ENCODE measurements at places on chromosomes 7 and 10.

DNA sequence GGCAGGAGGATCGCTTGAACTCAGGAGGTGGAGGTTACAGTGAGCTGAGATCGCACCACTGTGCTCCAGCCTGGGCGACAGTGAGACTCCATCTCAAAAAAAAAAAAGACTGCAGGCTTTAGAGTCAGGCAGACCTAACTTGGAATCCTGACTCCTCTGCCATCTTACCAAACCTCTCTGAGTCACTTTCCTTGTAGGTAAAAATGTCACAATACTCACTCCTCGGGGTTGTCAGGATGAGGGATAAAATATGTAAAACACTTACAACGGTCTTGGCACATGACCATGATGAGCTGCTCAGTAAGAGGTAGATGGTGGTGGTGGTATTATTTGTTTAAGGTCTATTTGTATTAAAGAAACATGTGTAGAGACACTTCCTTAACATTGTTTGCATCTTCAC, 154.1 kb upstream of the PDE1C start:
- no peak for DNase-seq

DNA sequence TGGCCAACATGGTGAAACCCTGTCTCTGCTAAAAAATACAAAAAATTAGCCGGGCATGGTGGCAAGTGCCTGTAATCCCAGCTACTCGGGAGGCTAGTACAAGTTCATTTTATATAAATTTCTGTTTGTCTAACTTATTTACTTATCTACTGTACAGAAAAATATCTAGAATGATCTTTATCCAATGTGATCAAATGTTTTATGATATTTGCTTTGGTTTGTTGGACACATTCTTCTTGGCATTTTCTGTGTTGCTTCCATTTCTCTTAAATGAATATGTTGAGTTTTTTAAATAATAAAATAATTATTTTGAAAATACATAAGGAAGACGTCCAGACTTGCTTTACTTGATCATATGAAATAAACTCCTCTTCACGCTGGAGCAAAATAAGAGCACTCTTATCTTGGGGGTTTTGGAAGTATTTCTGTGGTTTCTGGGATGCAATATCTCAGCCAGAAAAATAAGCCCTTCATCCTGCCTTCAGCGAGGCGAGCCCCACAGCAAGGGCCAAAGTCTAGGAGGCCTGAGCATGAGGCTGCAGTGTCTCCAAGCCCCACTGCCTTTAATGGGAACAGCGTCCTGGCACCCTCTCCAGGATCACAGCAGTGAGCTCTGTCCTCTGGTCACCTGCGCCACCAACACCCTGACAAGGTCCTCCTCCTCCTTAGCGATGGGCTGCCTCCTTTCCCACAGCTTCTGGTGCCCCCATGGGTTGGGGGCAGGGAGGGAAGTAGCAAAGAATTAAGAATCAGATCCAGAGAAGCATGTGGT, 480.2 kb downstream of the KCNMA1 start:
- DNase-seq = no peak

DNA sequence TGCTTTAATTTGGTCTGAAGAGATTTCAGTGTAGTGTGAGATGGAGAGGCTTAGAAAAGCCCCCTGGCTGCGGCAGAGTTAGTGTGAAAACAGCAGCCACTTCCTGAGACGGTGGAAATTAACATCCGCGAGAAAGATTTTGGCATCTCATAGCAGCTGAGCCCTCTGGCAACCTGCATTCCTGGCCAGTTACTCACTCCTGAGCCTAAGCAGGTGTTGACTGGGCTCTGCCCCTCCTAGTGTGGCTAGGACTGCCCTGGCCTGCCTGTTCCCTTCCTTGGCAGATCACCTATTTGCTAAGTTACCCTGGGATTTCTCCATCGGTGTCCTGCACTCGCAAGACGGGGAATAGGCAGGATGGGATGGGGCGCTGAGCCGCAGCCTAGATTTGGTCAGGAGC, 57.6 kb upstream of the LMTK2 start:
- no peak for DNase-seq

DNA sequence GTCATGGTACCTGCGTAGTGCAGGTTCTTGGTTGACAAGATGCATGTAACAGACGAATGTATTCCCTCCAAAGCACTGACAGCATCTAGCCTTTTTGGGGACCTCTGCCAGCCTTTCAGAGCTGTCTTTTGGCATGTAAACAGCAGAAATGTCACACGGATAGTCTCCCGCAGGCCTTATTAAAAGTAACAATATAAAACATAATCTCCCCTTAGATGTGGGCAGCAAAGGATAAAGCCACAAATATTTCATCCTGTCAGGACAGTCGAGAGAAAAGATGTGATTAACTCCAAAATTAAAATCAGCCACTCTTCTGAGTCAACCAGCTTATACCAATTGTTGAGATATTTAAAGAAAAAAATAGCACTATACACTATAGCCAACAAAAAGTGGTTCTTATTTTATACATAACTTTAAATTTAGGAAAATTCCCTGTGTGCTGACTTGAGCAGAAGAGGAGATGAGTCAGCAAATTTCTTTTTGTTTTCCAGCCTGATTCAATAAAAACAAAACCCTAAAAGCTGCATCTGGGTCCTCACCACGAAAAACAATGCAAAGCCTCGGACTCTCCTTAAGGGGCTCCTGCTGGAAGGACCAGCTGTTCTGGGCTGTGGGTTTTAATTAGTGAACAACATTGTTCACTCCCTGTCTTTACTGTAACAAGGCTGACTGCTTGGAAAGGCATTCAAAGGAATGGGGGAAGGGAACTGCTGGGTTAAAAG, 240.2 kb downstream of the ADAM12 start:
- DNase-seq = no peak

DNA sequence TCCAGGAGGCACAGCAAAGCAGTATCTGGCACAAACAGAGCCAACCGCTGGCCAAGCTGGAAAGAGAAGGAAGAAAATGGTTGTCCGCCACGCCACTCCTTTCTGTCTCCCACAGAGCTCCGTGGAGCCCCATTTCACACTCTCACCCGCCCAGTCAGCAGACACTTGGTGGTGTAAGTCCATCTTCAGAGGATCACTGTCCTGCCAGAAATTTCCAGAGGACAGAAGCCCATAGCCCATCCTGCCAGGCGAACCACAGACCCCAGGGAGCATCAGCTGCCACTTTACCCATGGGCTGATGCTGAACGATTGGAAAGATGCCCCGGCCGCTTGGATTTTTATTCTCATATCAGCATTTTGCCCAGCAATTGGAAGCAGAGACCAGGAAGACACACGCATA, 144.7 kb upstream of the LYZL2 start:
- no peak for DNase-seq

DNA sequence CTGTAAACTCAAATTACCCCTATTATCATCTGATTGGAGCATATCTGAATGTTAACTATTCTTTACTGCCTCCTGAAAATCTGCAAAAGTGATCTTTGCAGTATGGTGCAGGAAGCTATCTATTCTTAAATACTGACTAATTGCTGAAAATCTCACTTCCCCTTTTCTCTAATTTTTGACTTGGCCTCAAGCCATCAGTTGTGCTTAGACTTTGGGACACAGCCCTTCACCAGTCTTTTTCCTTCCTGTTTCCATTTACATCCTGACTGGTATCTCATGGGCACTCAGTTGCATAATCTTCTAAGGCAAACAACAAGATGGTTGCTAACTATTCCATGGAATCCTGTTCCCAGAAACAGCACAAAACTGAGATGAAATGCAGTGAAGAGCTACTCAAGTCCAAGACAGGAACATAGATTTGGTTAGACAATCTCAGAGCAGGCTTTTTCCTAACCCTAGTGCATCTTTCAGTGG, 228.5 kb downstream of the SORCS1 start:
- DNase-seq = no peak

- no peak for DNase-seq
Observed at GRCh38 chr10:84822931-84823630, 494.7 kb downstream of the CCSER2 start.

GRCh38 chr10:101779544-101780186, 3.6 kb downstream of the NPM3 start:
- no peak for DNase-seq

GRCh38 chr7:155710031-155710430, 65.6 kb downstream of the RBM33 start:
- DNase-seq = no peak

DNA sequence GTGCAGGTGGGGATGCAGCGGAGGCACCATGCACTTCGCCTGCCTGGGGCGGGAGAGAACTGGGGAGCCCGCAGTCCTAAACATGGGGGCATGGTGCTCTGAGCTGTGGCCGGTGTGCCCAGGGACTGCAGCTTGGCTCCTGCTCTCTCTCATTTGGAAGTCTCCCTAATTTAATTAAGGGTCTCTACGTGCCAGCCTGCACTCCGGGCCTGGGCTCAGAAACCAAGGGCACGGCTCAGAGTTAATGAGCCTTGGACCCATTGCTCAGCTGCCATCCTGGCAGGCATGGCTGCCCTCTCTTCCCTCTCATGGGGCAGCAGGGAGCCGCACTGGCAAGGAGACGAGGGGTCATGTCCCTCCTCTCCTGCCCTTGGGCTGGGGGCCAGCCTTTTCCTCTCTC, 115.6 kb downstream of the CDH23 start:
- no peak for DNase-seq

DNA sequence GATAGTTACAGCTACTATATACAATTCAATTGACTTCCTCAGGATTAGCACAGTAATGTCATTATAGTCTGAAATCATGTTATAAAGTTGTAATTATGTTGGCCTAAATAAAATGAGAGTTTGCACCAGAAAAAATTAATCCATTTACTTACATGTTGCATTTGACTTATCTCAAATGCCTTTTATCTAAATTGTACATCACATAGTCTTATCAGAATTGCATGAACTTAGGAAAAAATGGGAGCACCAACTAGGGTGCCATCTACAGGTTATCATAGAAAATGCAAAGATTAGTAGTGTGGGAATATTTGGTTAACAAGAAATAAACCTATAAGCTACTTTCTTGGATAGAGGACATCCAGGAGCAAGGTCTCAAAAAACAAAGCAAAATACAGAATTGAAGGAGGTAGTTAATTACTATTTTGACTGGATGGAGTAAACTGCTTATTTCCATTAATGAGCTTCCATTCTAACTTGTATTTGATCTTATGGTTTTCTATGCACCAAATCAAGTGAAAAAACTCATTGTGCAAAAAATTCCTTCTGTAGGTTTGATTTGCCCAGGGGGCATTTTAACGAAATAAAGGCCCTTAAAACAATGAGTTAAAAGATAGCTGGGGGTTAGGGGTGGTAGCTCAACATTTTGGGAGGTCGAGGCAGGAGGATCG, 60.0 kb upstream of the ORC5 start:
- DNase-seq = no peak

DNA sequence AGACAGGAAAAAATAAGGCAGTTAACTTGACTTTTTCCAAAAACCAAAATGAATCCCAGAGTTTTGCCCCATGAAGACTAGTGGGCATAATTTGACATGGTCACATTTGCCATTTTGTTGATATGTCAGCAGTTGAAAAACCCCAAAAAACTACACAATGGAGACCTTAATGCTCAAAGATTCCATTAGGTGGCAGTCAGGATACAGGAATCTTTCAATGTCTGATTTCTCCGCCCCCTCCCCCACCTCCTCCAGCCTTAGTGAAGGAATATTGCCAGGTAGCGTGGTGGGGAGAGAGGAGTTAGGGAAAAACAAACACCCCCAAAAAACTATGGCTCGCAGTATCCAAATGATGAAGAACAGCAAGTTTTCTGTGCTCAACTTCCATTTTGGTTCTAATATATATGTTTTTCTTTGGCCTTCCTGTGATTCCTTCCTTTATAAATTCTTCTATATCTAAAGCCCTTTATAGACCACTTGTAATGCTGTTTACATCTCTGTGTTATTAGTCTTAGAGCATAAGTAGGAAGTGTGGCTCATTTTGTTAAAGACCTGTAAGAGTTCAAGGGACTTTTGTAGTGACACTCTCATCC, 6.7 kb upstream of the SMNDC1 start:
- no peak for DNase-seq
